ENCODE measurements at places on chromosomes 11 and 22.

GRCh38 chr22:16962501-16962900 is 45.5 kb downstream of the GAB4 start:
- no peak for DNase-seq

GRCh38 chr11:130029137-130029536 is 26.5 kb upstream of the PRDM10 start:
- DNase-seq, result no peak

GRCh38 chr11:75196426-75196825 is 44.1 kb upstream of the TPBGL start:
- no peak for DNase-seq

DNA sequence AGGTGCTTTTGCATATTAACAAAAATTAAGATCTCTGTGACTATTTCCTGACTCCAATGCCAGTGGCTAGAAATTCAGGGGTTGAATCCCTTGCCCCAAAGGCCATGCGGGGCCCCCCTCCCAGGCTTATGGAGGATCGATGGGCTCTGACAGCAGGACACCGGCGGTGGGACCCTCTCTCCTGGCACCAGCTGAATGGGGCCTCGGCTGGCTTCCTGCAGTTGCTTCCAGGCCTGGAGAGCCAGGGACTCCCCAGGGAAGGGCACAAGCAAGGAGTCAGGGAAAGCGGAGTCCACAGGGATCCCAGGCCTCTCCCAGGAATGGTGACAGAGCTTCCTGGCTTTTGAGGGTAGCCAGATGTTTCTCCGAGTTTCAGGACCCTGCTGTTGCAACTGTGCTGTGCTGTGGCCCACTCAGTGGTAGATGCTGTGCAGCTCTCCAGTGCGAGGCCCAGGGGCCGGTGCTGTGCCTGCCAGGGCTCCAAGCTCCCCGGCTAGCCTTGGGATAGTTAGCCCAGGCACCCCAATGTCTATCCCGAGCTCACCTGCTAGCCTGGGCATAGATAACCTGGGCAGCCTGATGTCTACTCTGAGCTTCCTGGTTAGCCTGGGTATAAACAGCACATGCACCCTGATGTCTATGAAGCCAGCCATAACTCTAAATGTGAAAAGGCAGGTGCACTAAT is 372.6 kb downstream of the SHANK2 start:
- no peak for DNase-seq

GRCh38 chr11:6962141-6962540 is 35.9 kb downstream of the ZNF215 start:
- DNase-seq, result no peak

DNA sequence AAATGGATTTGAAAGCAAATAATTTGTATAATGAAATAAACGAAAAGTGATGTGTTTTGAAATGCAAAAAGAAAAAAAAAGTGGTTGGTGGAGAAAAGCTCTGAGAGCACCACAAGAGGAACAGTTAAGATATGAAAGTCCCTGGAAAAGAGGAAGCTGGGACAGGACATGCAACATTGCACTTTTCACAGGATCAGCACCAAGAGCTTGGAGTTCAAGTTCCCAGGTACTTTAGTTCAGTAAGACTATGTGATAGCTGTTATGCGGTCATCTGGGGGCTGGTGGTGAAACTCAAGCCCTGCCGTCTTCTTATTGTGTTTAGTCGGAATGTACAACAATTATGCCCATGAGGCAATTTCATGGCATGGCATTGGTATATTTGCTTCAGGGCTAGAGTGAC is 17.1 kb upstream of the MS4A4A start:
- DNase-seq, result no peak

DNA sequence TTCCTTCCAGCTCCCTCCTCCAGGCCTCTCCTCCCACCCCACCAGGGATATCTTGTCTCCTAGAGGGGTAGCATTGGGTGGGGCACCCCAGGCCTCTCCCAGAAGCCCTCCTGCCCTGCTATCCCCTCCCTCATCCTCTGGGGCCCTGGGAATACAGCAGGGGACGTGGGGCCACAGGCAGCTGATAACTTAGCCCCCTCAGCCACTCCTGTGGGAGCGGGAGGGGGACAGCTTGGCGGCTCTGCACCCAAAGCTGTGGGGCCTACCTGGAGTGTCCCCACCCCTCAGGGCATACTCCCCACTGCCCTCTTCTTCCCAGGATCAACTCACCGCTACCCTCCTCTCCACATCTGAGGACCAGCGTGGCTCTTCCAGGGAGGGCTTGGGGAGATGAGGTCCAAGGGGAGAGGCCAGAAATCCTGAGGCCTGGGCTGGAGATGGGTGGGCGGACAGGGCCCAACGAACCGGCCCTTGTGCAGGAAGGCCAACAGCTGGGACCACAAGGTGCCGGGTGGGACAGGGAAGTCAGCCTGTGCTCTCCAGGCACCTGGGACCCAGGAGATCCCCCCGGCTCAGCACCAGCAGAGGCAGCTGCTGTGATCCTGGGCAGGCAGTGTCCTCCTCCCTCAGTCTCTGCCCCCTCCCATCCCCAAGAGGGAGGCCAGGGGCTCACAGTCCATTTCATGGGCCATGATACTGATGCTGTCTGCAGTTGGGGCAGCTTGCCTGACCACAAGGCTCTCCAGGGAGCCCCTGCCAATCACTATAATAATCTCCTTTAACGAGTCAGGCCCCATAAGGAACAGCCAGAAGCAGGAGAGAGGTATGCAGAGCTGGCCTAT is 23.2 kb downstream of the NEAT1 start:
- DNase-seq, result no peak

- DNase-seq, result no peak
Observed at GRCh38 chr11:36253238-36253637, 36.0 kb downstream of the COMMD9 start.

GRCh38 chr22:17387356-17387755 is 18.1 kb downstream of the CECR2 start:
- DNase-seq, result no peak

DNA sequence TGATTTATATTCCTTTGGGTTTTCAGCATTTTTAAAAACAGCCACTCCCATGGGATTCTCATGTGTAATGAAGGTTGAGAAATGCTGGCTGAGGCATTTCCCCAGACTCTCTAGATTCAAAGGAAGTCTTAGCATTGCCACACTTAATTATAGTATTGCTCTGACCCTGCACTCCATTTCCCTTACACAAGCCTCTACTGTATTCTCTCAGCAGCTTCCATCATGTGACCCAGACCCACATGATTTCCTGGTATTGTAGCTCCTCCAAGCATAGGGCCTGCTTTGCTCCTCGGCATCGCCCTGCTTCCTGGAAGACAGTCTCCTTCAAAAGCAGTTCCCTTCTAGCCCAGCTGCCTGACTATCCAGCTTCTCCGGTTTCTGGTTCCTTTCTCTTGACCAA is 261.5 kb downstream of the LARGE1 start:
- DNase-seq, result no peak

DNA sequence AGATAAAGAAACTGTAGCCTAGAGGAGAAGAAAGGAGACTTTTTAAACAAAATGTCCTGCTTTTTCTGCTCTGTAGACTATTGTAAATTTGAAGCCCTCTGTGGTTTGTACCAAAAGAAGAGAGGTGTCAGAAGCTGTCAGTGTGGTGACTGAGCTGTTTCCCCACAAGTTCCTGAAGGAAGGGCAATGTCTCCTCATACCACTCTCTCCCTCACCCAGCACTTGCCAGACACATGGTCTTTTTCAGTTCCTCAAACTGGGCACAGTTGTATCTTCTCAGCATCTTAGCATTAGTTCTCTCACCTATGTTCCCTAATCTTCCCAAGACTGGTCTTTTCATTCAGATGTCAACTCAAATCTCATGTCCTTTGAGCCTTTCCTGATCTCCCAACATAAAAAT is 4.3 kb downstream of the BCO2 start:
- DNase-seq, result no peak

DNA sequence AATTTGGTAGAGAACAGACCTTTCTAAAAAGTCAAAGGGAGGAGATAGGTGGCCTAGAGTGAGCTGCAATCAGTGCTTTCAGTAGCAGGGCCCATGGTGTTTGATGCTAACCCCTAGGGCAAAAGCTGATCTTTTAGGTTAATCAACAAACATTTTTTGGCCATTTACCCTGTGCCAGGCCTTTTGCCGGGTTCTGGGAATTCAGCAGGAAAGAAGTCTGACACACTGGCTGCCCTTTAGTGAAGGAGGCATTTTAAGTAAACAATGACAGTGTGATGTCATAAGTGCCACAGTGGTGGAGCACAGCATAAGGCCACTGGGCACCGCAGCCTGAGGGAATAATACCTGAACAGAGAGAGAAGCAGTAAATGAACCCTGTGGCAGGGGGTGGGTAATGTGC is 29.0 kb downstream of the C22orf31 start:
- no peak for DNase-seq

DNA sequence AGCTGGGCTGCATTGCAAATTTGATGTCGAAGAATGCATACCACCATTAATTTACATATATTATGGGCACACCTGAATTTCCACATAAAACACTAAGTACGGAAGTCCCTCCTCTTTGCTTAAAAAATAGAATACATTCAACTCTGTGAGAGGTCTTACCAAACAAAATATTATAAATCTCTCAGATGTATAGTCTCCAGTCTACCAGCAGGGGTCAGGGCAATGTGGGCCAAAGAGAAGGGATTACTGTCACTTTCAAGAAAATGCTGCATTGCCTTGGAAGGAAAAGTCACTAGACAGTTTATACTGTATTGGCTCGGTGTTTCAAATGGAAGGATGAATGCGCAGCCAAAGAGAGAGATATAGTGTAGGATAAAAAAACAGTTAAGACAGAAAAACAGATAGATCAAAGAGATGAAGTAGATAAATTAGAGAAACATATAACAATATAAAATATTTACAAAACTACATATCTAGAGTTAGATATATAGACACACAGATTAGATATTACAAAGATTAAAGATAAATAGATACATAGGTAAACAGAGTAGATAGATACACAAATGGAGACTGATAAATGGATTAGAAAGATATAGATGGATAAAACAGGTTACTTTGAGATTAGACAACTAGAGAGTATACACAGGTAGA is 20.9 kb downstream of the SERGEF start:
- DNase-seq, result no peak

GRCh38 chr11:9839550-9839949 is 175.7 kb downstream of the SWAP70 start:
- no peak for DNase-seq

DNA sequence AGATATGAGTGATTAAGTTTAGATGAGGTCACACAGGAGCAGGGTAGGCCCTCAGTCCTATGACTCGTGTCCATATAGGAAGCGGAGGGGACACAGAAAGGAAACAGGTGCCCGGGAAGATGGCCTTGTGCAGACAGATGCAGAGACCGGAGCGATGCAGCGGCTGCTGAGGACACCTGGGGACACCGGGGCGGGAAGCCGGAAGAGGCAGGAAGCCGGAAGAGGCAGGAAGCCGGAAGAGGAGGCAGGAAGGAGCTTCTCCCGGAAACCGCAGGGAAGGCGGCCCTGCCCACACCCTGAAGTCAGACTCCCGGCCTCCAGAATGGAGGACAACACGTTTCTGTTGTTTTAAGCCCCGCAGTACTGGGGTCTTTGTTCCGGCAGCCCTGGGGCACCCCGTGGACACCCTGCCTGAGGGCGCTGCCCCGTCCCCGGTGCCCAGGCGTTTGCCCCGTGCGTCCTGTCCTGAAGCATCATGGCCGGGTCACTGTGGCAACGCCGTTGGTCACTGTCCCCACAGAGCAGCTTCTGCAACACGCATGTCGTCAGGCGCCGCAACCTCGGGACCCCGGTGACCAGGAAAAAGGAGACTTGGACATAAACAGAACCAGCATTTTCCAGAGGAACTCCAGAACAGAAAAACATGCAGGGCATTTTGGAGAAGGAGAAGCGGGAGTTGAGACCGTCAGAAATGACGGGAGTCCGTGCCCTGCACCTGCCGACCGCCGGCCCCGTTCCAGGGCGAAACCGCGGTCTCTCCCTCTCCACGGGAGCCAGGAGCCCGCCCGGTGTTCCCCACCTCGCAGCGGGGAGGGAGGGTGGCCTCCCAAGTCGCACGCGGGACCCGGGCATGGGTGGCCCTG is 103.4 kb downstream of the BRD1 start:
- DNase-seq, result no peak

DNA sequence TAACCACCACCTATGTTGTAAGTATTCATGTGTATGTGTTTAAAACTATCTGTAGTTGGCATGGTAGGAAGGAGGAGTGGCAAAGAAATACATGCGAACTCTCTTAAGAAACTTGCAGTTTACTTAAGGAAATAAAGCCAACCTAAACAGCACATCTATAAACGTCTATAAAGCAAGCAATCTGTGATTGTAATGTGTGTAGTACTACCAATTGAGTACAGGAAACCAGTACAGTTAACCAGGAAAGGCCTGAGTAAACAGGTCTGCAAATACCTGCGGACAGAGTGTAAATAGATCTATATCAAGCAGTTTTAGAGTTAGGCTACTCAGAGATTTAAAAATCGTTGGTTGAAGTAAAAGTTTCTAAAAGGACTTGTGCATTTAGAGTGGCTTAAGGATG is 59.5 kb upstream of the AMOTL1 start:
- no peak for DNase-seq

GRCh38 chr11:118565051-118565450 is 680 bp downstream of the IFT46 start:
- no peak for DNase-seq

DNA sequence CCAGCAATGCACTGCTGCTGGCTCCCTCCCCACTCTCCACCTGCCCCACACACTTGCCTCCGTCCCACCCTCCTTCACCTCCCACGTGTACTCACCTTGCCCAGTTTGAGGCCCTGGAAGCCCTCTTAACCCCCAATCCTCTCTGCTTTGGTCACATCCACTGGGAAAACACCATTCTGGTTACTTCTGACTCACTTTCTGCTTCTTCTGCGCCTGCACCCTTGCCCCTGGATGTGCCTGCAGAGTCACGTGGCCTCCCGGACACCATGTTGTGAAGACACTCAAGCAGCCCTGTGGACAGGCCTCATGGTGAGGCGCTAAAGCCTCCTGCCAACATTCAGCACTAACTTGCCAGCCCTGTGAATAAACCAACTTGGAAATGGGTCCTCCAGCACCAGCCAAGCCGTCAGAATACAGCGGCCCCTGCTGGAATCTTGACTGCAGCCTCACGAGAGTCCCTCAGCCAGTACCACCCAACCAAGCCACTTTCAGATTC is 2.6 kb upstream of the NAALADL1 start:
- DNase-seq, result no peak

GRCh38 chr22:45008751-45009605 is 827 bp downstream of the PHF21B start:
- DNase-seq, result no peak

- no peak for DNase-seq
Observed at GRCh38 chr11:9691865-9692264, 28.0 kb downstream of the SWAP70 start.

DNA sequence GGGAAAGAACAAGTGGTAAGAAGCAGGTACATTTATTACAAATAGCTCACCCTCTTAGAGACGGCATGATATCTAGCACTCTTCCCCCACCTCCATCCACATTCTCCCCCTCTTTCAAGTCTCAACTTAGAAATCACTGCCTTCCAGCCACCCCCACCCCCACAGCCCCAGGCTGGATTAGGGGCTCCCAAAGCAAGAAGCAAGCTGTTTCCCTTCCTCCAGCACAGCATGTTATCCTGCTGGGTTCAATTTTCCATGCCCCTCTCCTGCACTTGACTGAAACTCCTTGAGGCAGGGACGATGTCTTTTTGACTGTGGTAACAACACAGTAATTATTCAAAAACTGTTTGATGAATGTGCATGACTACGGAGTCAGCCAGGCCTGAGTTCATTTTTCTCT is 350.7 kb downstream of the LARGE1 start:
- DNase-seq, result no peak

- no peak for DNase-seq
Observed at GRCh38 chr11:67020949-67021348, 2.0 kb upstream of the SYT12 start.

GRCh38 chr11:112728288-112728687 is 232.9 kb upstream of the NCAM1 start:
- no peak for DNase-seq
